ENCODE measurements at places on chromosomes 4 and X.

DNA sequence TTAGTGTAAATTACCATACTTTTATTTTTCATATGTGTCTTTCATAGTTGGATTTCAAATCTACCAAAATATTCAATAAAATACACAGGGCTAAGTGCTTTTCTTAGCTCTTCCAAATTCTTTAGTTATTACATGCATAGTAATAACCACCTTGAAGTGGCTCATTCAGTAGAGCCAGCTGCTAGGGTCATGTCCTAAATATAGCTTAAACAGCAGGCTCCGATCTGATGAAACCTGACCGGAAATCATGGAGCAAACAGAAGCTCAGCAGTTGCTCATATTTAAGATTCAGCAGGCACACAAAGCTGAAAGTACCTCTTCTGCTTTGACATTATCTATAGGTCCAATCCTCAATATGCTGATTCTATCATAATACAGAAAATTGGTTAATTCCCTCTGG, 1470.4 kb downstream of the ADGRL3 start:
- DNase-seq = no peak

DNA sequence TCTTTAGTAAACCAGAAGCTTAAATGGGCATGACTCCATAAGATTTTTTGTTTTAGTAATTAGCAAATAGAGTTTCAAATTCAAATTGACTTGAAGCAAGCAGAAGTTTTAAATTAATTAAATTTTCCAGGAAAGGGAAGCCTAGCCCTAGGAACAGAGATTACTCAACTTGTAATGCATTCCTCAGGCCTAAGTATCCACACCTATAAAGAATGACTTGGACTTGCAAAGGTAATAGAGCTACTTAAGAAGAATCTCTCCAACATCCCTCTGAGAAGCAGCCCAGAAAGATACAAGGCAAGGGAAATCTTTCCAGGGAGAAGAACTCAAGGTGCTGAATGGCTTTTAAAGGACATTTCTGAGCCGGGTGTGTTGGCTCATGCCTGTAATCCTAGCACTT, 16.9 kb upstream of the TMPRSS11E start:
- DNase-seq = no peak

- no peak for DNase-seq
These were observed 73.2 kb upstream of the BCOR start for GRCh38 chrX:40170830-40171512.

DNA sequence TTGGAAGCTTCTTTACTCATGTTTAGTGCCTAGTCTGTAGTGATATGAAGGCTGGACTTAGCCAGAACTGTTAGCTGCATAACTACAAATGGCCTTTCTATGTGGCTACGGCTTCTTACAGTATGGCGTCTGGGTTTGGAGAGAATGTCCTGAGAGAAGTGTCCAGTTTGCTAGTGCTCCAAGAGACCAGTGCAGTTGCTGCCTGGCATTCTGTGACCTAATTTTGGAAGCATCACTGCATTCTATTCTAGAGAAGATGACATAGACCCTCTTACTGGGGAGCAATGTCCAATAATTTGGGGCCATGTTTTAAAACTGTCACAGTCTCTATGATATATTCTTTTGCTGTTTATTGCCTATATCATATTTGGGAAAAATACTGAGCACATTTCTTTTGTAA, 74.2 kb downstream of the STAG2 start:
- no peak for DNase-seq

DNA sequence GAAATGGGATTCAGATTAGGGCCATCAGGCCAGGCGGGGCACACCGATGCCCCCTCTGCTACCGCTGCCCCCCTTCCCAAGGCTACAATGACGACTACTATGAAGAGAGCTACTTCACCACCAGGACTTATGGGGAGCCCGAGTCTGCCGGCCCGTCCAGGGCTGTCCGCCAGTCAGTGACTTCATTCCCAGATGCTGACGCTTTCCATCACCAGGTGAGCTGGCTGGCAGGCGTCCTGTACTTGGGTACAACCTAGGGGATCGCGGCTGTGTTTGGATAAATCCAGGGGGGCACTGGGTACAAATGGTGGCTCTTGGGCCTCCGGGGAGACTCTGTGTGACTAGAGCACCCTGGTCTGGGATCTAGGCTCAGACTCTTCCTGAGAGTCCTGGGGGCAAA, 1.1 kb downstream of the EMD start:
- DNase-seq = no peak

GRCh38 chr4:24471486-24472160, 112.7 kb downstream of the DHX15 start:
- no peak for DNase-seq

DNA sequence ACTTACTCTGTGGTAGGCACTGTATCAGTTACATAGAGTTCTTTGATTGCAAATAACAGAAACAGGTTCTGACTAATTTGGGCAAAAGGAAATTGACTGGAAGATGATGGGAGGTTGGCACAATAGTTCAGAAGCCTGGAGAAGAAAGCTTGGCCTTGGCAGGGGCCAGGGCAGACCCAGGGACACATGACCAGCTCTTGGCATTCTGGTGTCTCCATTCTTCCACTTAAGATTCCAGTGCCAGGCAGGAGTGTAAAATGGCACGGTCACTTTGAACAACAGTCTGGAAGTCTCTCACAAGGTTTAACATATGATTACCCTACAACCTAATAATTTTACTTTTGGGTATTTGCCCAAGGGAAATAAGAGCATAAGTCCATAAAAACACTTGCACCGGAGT, 175.9 kb downstream of the BCOR start:
- DNase-seq = no peak

DNA sequence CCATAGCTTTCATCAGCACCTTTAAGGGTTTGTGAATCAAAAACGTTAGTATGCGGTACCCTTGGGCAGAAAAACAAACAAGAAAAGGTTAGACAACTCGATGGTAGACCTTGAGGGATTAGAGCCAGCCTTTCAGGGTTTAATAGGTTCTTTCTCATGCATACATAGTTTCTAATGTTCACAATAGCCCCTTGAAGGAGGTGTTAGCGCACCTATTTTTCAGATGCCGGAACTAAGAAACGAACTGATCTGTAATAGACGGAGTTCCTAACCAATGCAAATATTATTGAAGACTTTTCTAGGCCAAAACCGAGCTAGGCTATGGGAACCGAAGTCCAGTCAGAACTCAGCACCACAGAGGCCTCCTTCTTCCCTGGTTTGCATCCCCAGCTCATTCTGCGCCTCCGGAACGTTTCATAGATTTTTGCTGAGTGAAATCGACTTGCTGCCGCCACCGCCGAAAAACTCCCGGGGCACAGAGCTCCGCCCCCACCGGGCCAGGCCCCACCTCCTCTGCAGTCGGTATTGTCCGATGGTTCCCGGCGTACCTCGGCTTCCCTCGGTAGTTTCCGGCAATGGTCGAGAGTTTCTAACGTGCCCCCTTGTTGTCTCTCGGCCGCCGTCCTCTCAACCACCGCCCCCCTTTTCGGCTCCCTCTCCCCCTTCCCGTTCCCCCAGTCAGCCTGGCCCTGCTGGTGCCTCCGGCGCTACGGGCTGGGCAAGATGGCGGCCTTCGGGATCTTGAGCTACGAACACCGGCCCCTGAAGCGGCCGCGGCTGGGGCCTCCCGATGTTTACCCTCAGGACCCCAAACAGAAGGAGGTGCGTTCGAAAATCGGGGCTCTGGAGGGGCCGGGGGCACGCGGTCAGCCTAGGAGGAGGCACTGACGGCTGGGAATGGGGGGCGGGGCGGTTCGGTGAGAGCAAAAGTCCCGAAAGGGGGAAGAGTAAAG, at the start of gene MED12:
Gene MED12, plus strand, starts transcription at position 565 of the 953 bp plus-strand sequence. Its CDS starts 159 bp downstream, at position 724.
- DNase-seq = peak; percentile 28

DNA sequence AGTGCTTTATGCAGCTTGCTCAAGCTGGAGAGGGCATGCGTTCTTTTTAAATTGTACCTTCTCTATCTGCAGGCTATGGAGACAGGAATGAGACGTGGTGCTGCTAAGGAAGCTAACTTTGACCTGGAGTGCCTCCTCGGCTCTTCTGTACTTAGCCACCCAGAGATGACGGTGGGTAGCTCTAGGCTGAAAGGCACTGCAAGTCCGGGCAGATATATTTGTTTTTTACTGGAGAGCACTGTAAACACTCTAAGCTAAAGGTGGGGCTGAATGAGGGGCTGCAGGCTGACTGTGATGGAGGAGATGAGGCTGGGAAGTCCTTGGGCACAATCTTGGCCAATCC, 12.1 kb downstream of the ELF4 start:
- no peak for DNase-seq

DNA sequence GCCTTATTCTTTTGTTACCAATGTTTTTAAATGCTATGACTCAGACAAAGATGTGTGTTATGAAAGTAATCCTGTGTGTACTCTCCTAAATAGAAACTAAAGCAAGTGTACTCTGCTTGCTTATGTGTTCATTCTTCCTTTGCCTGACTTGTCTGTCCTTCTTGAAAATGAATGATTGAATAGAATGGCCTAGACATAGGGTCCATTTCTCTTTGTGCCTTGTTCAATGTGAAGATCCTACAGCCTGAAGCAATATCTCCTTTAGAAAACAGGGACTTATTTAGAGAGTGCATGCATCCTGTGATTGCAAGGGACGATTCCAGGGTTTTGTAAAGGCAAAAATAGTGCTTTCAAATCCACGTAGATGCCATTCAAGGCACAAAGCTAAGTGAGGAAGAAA, 343.6 kb upstream of the TACR3 start:
- no peak for DNase-seq

- peak; percentile 84 for DNase-seq
These were observed 115.4 kb downstream of the PTTG2 start for GRCh38 chr4:38075370-38076152.

DNA sequence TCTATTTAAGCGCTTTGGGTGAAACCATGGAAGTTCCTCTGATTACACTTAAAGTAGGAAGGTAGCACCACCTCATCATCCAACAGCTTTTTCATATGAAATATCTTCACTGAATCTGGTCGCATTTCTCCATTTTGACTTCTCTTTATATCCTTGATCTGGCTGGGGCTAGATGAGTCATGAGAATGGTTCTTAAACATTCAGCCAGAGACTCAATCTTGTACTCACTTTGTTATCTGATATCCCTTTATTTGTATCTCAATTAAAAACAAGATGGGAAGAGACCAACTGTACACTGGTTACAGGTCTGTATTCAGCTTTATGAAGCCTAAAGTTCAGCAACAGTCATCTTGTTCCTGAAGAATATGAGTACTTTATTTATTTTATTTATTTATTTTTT, 84.9 kb downstream of the CBLL2 start:
- no peak for DNase-seq

- no peak for DNase-seq
These were observed 1.4 kb upstream of the UGT2B4 start for GRCh38 chr4:69497076-69497475.

GRCh38 chr4:128163177-128164117, 102.3 kb downstream of the LARP1B start:
- peak; percentile 79 for DNase-seq

GRCh38 chr4:151107063-151107462, 7.6 kb downstream of the RPS3A start:
- DNase-seq = no peak

DNA sequence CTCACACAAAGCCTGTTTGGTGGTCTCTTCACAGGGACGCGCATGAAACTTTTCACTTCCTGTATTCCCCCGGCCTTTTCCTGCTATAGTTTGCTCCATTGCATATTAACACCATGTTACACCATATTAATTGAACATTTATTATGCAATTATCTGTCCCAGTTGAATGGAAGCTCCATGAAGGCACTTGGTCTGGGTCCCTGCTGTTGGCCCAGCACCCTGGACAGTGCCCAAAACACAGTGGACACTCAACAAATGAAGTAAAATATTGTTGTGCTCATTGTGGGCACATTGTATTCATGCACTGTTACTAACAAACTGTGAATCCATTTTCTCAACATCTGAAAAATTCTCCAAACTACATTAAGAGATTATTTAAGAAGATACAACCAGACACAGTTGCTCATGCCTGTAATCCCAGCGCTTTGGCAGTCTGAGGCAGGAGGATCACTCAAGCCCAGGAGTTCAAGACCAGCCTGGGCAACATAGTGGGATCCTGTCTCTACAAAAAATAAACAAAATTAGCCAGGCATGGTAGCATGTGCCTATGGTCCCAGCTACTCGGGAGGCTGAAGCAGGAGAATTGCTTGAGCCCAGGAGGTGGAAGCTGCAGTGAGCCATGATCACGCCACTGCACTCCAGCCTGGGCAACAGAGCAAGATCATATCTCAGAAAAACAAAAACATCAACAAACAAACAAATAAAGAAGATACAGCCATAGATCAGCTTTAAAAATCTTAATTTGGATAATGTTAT, 292.7 kb upstream of the TENM3 start:
- no peak for DNase-seq

- DNase-seq = no peak
These were observed 99.3 kb downstream of the ANXA5 start for GRCh38 chr4:121597346-121597934.

DNA sequence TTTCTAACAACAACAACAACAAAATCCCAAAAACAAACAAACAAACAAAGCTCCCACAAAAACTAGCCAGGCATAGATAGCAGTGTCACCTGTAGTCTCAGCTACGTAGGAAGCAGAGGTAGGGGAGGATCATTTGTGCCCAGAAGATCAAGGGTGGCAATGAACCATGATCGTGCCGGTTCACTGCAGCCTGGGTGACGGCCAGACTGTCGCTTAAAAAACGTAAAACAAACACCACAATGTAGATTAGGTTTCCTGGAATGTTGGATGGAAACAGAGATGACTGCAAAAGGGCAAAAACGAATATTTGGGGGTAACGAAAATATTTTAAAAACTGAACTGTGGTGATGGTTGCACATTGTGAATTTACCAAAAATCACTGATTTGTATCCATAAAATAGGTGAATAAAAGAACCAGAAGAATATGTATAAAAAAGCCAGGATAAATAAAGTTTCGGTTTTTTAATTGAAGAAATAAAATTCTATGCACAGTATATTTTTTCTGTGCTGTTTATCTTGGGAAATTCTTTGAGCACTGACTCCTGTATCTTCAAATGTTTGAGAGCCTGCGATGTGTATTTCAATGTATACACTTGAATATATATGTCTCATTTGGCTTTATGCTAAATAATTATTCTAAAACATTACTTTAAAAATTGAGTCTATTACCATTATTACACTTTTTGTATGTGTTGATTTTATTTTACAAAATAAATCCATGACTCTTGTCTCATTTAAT, 1477.0 kb downstream of the PCDH7 start:
- no peak for DNase-seq

DNA sequence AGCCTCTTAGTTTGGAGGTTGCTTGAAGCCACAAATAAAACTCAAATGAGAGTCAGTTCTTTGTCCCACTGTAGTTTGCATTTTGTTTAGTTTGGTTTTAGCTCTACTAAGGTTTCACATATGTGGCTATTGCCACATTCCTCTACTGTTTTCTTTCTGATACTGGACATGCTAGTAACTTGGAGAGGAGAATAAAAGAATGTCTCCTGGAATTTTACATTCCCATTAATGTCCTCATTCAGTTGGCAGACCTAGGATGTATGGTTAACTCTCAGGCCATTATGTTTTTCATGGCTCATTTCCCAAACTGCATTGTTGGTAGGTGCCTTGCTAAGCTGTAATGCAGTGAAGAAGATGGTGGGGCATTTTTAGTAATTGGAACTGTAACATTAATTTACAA, 29.9 kb downstream of the UPRT start:
- no peak for DNase-seq

DNA sequence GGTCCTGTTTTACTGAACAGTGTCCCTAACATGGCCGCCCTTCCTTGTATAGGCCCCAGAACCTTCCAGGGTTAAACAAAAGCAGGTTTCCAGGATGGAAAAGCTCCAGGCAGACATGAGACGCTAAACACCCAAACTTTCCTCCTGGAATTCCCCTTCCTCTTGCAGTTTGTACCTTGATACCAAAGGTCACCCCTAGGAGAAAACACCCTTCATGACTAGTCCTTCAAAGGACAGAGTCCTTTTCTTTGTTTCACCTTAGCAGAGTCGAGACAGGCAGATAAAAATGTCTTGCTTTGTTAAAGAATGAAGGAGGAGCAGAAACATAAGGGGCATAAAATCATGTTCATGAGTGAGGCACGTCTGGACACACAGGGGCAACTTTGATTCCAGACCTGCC, 247.5 kb downstream of the BCOR start:
- DNase-seq = no peak
